Stimulated activated CD8-positive, alpha-beta memory T cell treated with anti-CD3 and anti-CD28 coated beads, Interleukin-12 subunit alpha, Interleukin-12 subunit beta, amount 100 ng/mL, for 4 hours (primary cell): ENCODE measurements at places on chromosomes 4 and X.

- DNase-seq: no peak
Measured at GRCh38 chr4:26459054-26459755, 31.1 kb downstream of the CCKAR start.

- DNase-seq: no peak
Measured at GRCh38 chrX:154458954-154459778, 1.1 kb downstream of the PLXNA3 start.

- DNase-seq: no peak
Measured at GRCh38 chr4:109079731-109080130, 222.7 kb downstream of the COL25A1 start.

- no peak for DNase-seq
Measured at GRCh38 chr4:79540143-79540542, 132.1 kb upstream of the GK2 start.

GRCh38 chrX:31331015-31331414, 259.2 kb upstream of the FTHL17 start:
- no peak for DNase-seq

DNA sequence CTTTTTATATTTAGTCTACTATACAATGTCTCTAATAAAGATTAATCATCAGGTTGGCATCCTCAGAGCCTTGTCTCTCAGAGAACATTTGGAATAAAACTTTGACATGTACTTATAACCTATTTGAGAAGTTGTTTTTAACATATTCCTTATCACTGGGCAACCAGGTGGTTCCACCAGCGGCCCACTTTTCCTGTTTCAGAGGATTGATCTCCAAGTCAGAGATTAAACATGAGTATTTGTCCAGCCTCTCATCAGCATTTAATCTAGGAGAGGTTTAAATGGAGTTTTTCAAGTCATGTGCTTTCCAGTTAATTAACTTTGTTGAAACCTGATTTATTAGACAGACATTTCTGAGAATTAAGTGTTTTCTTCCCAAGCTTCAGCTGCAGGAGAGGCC, 345.5 kb downstream of the GRXCR1 start:
- no peak for DNase-seq

DNA sequence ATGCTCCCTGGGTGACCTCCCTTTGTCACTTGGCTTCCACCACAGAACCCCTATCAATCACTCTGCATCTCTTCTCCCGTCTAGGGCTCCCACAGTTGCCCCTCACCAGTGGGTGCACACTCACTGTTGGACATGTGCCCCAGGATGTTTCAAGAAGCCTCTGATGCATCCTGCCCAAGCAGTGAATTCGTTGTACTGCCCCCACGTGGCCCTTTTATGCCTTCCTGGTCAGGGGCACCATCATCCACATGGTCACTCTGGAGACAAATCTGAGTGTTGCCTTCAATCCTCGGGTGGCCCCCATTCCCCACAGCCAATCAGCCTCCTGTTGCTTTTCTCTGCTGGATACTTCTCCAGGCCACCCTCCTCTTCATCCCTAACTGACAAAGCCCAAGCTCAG, 12.2 kb downstream of the ITIH6 start:
- no peak for DNase-seq
